ENCODE measurements at places on chromosomes 1 and 21.

DNA sequence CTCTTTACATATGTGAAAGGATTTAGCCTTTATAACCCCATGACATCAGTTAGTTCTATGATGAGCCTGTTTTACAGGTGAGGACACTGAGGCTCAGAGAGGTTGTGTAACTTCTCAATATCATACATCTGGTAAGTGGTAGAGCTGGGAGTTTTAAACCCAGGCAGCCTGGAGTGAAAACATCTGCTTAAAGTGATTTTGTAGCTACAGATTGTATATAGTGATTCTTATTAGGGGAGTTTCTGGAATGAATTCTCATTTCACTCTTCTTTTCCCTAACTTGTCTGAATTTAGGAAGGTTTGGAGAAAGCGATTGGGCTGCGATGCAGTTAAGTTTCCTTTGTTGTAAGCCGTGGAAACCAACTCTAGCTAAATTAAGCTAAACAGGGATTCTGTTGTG, 175.6 kb downstream of the CAMTA1 start:
- no peak for DNase-seq

GRCh38 chr21:46199436-46200373, 15.4 kb upstream of the SPATC1L start:
- no peak for DNase-seq

DNA sequence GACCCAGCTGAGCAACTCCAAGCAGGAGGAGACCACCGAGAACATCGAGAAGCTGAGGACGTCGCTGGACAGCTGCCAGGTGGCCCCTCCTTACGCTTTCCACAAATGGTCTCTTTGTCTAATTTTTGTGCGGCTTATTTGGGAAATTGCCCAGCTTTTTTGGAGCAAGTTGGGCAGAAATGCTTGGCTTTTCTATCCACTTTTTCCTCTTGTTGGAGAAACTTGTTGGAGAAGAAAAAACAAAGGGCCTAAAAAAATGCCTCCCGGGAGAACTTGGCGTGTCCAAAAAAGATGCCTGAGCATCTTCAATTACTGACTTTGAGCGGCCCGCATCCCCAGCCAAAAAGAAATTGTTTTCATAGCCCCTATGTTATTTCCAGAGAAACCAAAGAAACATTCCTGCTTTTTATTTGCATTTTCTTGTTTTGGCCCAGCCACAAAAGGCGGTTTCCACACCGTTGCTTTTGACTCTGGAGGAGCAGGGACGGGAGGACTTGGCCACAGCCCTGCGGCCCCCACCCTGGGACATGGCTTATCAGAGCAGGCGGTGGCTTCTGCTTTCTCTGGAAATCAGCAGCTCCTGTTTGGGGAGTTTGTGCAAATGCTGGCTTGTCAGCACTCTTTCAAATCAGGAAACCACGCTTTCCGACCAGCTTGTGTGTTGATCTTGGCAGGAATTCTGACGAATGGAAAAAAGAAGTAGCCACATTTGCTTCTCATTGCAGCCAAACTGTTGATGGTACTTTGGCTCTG, 81.2 kb upstream of the EFHD2 start:
- peak; percentile 37 for DNase-seq

GRCh38 chr1:228803421-228803820, 68.1 kb downstream of the RHOU start:
- DNase-seq: no peak

DNA sequence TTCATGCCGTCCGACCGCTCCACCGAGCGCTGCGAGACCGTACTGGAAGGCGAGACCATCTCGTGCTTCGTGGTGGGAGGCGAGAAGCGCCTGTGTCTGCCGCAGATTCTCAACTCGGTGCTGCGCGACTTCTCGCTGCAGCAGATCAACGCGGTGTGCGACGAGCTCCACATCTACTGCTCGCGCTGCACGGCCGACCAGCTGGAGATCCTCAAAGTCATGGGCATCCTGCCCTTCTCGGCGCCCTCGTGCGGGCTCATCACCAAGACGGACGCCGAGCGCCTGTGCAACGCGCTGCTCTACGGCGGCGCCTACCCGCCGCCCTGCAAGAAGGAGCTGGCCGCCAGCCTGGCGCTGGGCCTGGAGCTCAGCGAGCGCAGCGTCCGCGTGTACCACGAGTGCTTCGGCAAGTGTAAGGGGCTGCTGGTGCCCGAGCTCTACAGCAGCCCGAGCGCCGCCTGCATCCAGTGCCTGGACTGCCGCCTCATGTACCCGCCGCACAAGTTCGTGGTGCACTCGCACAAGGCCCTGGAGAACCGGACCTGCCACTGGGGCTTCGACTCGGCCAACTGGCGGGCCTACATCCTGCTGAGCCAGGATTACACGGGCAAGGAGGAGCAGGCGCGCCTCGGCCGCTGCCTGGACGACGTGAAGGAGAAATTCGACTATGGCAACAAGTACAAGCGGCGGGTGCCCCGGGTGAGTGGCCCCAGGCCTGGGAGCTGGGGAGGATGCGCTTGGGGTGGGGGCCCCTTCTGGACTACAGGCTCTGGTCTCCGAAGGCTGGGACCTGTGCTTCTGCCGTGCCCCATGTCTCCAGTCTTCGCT, 1.1 kb downstream of the SKI start:
- DNase-seq: peak; percentile 34

- DNase-seq: peak; percentile 74
These were observed 28.2 kb downstream of the ATP8B2 start for GRCh38 chr1:154353460-154353904.

DNA sequence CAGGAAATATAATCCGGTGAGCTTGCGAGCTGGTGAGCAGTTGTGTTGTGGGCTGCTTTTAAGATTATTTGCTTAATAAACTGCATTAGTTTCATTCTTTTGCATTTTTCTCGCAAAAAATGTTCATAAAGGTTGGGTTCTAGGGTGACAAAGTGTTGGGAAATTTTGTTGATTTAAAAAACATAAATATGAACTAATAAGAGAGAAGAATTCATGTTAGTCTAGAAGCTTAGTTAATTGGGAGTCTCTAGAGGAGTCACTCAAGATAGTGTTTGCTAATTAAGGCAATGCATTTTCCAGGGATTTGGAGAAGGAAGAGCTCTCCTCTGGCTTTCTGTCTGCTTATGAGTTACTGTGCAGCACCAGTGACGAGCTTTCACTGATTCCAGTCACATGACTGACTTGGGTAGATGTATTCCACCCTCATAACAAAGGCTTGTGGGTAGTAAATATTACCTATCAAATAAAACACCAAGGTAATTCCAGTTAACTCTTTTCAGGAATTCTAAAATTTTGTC, 417.0 kb downstream of the PTBP2 start:
- DNase-seq: no peak

- DNase-seq: no peak
These were observed 94.8 kb downstream of the DISC1 start for GRCh38 chr1:231721436-231721835.

DNA sequence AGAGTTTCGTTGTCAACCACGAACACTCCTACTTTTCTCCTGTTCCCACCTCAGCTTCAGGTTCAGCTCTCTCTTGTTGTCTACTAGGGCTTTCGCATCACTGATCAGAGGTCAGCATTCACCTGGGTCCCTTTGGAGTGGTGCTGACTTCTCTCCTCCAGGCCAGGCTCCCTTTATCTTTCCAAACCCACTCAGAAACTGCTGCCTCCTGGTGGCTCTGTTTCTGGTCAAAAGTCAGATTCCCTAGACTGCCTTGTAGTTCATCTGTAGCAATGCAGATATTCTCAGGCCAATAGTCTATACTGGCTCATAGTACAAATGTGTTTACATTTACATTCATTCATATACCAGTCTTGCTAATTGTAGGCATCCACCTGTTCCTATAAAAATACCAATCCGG, 6.4 kb upstream of the ERI3 start:
- DNase-seq: peak; percentile 20

GRCh38 chr1:209646558-209646957, 5.7 kb downstream of the LAMB3 start:
- DNase-seq: peak; percentile 50

DNA sequence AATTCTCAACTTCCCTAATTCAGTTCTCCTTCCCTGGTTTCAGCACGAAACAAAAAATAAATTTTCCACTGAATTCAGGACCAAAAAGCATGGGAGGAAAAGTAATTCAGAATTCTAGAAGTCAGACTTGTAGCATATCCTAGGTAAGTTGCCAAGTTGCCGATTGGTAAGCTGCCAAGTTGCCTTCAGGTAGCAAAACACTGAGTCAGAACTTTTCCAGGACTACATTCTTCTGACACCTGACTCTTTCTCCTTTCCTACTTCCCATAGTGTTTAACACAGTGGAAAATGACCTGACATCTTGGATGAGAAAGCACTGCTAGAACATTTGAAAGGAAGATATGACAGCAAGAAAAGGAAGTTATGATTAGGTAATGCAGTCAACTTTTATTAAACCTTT, 322.8 kb downstream of the SPATA17 start:
- no peak for DNase-seq

- DNase-seq: no peak
These were observed 50.7 kb downstream of the ARHGEF16 start for GRCh38 chr1:3505161-3505560.

DNA sequence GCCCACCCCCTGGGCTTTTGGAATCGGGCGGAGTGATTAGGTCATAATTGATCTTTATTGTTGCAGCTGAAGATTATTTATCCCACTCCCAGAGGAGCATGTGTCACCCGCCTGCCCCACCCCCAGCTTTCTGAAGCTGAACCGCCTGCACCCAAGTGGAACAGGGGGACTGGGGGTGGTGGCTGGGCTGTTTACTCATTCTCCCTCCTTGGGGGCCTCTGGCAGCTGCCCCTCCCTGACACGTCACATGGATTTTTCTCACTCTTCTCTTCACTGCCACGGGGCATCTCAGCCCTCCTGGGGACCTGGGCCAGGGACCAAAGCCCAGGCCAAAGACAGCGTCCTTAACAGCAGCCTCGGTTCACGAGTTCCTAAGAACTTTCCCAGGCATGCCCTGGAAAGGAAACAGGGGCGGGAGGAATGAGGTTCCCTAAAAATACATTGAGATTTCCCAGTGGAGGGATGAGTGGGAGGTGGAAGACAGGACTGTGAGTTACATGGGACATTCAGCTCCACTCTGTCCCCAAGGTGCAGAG, 31.6 kb upstream of the SOX13 start:
- peak; percentile 54 for DNase-seq

GRCh38 chr1:1218524-1219200, 4.7 kb upstream of the TNFRSF4 start:
- no peak for DNase-seq

GRCh38 chr1:159185121-159185520, 13.7 kb downstream of the CADM3 start:
- DNase-seq: no peak

- DNase-seq: no peak
These were observed 21.0 kb downstream of the PDE9A start for GRCh38 chr21:42674351-42674940.

- DNase-seq: no peak
These were observed 11.5 kb upstream of the C1orf198 start for GRCh38 chr1:230879778-230880177.

DNA sequence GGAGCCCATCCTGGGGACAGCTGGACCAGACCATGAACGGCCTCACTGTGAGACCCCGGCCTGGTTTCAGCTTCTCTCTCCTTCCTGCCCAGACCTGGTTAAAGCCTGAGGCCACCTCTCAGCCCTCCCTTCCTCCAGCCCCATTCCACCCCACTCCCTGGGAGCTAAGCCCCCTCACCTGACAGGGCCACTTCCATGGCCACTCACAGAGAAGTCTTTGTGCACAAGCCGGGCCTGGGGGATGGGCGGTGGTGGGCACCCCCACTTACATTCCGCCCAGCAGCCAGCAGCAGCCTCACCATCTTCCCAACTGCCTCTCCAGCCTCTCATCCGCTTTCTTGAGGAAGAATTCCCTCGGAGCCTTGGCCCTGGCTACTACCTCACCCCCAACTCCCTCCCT, 40.4 kb downstream of the RHBG start:
- DNase-seq: no peak
